ENCODE measurements at places on chromosomes 12 and 14.

DNA sequence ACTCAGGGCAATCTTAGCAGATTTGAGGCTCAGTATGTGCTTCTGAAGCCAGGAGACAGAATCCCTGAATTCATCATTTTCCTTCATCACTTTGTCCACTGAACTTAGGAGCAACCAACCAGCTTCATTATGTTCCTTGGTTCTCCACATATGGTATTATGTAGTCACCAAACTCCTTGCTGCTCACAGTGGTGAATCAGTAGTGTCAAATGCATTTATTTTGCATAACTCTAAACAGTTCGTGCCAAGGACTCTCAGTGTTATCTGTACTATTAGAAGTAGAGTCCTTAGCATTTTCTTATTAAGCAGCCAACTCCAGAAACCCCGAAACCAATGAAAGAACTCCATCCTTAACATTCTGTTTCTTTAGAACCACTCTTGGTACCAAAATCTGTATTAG is 466.9 kb upstream of the RGS6 start:
- no peak for DNase-seq

DNA sequence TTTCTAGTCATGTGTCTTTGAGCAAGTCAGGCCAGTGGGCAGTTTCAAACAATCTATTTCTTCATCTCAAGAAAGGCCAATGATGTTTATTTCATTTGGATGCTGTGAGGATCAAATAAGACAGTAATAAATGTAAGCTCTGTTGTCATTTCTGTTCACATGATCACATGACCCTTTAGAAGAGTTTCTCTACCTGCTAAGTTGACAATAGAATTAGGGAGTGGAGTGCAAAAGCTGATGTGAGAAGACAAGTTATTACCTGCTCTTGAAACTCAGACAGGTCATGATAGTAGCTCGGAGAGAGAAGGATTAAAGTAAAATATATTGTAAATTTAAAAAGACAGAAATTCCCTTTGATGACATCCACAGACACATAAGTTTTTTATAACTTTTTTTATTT is 37.3 kb upstream of the DCN start:
- no peak for DNase-seq

DNA sequence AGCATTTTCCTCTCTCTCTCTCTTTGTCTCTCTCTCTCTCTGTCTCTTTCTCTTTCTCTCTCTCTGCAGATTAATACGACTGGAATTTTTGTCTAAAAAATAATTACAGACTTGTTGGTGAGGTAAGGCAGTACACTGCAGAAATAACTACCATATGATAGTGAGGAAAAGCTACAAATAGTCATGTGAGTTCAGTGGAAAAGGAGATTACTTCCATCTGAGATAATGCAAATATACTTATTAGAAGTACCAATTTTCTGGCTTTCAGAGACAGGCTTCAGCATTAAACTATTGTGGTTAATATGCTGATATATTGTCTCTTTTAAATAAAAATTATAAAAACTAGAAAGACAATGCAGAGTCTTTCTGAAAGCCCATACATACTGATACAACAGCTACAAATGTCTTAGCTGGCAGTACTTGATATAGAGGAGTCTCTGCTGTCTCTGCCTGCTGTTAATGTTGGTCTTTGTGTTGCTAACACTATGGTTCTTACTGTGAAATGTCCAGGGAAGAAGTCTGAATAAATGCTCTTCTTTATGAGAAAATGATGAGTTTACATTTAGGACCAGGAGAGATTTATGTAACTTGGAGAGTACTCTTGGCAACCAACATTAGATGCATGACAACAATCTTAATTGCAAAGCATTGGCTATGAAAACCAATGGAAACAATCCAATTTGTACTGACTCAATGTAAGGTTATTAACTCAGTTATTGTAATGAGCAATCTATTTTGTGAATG is 167.0 kb downstream of the LRFN5 start:
- DNase-seq: no peak

- no peak for DNase-seq
These were observed 11.0 kb downstream of the PLEKHG3 start for GRCh38 chr14:64715146-64715627.

DNA sequence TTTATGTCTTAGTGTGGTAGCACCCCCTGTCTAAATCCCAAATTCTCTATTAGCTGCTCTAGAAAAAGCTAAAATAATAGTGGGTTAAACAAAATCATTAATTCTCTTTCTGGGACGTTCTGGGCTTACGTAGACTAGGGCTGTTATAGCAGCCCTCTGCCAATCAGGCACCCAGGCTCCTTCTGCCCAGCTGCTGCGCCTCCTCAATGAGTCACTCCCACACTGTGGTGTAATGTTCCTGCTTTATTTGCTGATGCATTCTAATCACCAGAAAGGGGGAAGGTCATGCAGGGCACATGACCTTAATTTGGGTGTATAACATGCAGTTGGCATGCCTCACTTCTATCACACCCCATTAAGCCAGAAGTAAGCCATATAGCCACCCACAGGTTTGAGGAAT is 294.5 kb downstream of the GALC start:
- no peak for DNase-seq

- no peak for DNase-seq
These were observed 16.0 kb upstream of the EIF5 start for GRCh38 chr14:103317976-103318580.

GRCh38 chr14:101118746-101119591 is 215.4 kb upstream of the RTL1 start:
- DNase-seq: no peak

DNA sequence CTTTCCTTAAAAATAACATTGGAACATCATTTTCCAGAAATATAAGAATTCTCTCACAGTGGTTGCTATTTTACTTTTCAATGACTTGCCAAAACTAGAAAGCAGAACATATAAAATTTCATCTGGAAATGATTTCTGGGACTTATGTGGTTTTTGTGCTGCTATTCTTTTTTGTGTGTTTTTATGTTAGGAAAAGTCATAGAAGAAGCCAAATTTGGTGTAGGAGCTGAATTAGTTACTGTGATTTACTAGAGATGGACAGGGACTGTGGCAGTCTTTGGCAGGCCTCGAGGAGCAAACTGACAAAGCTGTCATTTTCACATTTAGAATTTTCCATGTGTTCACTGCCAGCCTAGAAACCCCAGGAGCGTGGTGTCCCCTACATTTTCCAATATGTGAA is 38.3 kb upstream of the LDHB start:
- DNase-seq: no peak

GRCh38 chr12:109535863-109536250 is 37.4 kb downstream of the MMAB start:
- DNase-seq: no peak

GRCh38 chr14:55399852-55400251 is 11.8 kb downstream of the ATG14 start:
- no peak for DNase-seq

- no peak for DNase-seq
These were observed 47.4 kb downstream of the IFNG-AS1 start for GRCh38 chr12:68036642-68037041.

DNA sequence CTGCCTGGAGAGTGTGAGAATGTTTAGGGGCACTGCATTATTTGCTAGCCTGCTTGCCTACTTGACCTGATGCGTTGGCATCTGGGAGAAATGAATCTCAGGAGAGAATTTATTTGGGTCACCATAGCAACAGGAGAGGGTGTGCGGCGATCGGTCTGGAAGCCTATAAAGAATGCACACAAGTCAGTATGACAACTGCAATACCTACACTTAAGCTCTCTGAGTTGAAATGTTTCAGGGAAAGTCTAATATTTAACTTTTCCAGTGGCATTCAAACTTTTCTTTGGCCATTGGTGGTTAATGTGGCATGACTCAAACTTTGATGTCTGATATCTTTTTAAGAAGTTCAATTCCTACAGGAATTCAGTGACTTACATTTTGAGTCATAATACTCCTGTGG is 205.1 kb downstream of the NEDD1 start:
- DNase-seq: no peak

GRCh38 chr14:104680056-104680805 is 9.2 kb upstream of the INF2 start:
- no peak for DNase-seq

GRCh38 chr14:101588990-101589389 is 27.7 kb downstream of the DIO3 start:
- no peak for DNase-seq

- DNase-seq: no peak
These were observed 670 bp upstream of the PSMA3 start for GRCh38 chr14:58243790-58244555.

DNA sequence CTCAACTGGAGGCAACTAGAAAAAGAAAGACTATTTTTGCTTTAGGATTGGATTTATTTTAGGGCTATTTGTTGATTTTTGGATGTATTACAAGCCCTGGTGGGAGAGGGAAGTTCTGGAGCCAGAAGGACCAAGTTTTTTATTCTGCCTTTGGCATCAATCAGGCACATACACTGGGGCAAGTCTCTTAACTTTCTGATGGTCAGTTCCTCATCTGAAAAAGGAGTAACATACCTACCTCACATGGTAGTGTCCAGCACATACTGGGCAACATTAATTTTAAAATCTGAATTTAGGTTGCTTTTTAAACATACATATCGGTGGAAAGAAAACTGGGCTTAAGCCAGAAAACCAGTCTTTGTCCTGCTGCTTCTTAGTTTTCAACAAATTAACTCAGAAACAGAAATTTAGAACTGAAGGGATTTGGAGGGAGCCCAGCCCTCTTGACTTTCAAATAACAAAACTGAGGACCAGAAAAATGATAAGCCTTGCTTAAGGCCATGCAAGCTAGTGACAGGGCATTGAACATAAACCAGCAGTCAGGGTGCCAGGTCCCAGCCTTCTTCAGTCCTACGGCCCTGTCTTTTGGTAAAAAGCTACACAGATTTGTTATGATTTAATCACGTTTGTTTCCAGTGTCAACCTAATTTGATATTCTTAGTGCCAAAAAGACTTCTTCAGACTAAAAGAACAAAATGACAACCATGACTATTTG is 90.2 kb upstream of the SLC38A2 start:
- DNase-seq: no peak

- no peak for DNase-seq
These were observed 70.5 kb downstream of the TMX1 start for GRCh38 chr14:51310505-51310944.

GRCh38 chr14:93538413-93538812 is 107.7 kb downstream of the UNC79 start:
- DNase-seq: no peak

DNA sequence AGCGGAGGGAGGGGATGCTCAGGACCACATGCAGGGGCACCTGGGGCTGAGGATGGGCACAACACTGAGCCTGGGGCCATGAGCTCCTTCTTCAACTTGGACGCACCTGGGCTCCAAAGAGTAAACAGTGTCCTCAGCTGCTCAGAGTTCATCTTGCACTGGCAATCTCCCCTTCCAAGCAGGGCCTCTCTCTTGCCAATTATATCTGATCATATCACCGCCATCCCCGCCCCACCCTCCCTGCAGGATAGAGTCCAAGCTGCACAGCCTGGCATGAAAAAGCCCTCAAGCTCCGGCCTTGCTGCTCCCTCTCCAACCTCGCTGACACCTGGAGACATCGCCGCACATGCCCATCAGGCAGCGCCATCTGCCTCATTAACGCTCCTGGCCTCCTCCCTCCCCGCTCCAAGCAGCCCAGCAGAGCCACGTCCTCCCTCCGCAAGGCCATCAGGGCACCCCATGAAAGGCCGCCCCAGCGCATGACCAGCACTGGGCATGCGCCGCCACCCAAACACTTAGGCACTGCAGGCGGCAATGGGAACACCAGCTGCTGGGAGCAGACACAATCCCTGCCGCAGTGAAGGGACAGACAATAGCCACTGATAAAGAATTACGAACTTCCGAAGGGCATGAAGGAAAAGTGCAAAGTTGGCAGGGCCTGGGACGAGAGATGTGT is 88.8 kb downstream of the CHGA start:
- DNase-seq: no peak

DNA sequence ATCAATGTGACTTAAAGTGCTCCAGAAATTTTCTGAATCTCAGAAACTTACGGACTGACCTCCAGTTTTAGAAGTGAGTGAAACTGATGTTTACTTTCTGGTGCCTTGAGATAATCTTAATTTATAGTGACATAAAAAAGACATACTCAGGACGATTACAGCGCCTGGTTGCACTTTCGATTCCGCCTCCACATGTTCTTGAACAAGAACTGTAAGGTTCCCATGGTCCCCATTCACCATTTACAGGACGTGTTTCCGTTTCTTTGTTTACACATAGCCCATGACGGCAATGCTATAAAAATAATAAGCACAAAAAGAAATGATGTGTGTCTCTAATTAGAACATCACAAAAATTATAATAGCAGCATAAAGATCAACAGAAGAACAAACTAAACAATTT is 98.2 kb downstream of the ADAMTS20 start:
- DNase-seq: no peak

GRCh38 chr14:61756135-61756534 is 6.1 kb upstream of the SNAPC1 start:
- DNase-seq: no peak

GRCh38 chr12:108843187-108843586 is 14.2 kb downstream of the SSH1 start:
- no peak for DNase-seq

GRCh38 chr14:49049711-49050110 is 536.5 kb downstream of the RPS29 start:
- DNase-seq: no peak

DNA sequence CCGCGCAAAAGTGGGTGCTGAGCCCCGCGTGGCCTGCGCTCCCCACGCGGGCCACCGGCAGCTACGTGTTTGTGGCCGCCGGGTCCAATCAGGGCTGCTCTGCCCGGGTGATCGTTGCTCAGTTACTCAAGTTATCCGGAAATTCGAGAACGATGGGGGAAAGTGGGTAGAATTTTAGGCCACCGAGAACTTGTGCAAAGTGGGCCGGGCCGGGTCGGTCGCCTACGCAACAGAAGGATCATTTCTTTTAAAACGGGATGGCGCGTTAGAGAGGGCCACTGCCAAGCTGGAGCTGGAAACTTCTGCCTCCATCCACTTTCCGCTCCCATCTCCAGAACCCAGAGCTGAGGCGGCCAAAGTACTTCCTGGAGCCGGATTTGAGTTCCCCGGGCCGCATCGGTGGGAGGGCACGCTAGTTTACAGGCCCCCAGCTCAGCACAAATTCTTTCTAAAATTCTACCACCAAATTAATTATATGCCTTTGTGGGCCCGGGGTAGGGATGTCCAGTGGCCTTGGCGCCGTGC is 3.5 kb downstream of the RFX4 start:
- no peak for DNase-seq

DNA sequence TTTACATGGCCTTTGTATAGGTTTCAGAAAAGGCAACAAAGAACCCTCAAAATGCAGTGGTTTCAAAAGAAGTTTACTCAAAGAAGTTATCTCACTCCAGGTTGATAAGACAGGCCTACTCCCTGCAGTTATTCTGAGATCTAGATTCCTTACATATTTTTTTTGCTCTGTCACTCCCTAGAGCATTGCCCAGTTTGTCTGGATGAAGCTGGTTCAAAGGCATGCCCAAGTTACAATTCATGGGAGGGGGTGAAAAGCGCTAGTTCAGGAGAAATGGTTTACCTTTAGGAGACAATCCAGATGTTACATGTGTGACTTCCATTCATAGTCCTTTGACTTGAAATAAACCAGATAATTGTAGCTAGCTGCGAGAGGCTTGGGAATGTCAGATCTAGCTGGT is 115.0 kb downstream of the TPH2 start:
- no peak for DNase-seq

GRCh38 chr12:132559652-132560363 is 50.6 kb downstream of the LRCOL1 start:
- no peak for DNase-seq
